ENCODE measurements at places on chromosomes 3 and 15. TPM values are rescaled to one million over a fixed set of nuclear protein-coding genes. Genes with fewer than 3 reads are reported as not detected.

The TMEM212 gene
- not detected for total RNA-seq

The HEG1 gene
- total RNA-seq, result 30.8 TPM

The PTX3 gene
- 2.0 TPM for total RNA-seq

GRCh38 chr3:129176051-129176450 is 7.6 kb downstream of the CNBP start:
- H3K36me3 ChIP-seq, result peaks cover 27% of the 10 kb centered on the region
- DNase-seq, result no peak
- no peak overlapping the region for H3K27ac ChIP-seq
- H3K4me1 ChIP-seq, result peaks cover 85% of the 10 kb centered on the region
- H3K27me3 ChIP-seq, result no peaks in the 10 kb centered on the region
- H3K4me3 ChIP-seq, result no peak overlapping the region

DNA sequence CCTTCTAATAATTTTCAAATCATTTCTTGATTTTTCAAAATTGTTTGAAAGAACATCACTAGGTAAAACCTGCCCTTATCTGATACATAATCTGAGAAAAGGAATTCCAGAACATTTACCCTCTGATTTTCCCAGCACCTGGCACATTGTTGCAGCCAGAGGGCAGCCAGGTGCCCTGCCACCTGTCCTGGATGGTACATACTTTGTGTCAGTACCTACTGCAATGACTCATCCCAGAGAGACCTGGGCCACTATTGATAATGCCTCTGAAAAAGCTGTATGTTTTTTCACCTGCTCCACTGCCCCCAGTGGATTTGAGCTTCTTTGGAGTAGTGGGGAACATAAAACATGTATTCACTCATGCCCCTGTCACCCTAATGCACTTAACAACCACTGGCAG is 648.9 kb upstream of the GBE1 start:
- no peaks in the 10 kb centered on the region for H3K36me3 ChIP-seq
- DNase-seq, result no peak
- no peak overlapping the region for H3K4me3 ChIP-seq
- H3K27ac ChIP-seq, result no peak overlapping the region

- DNase-seq, result no peak
- H3K27ac ChIP-seq, result peak overlapping the region; percentile 86
- no peaks in the 10 kb centered on the region for H3K36me3 ChIP-seq
- no peaks in the 10 kb centered on the region for H3K27me3 ChIP-seq
- peak overlapping the region; percentile 96 for H3K4me3 ChIP-seq
- peaks cover 14% of the 10 kb centered on the region for H3K4me1 ChIP-seq
Observed at GRCh38 chr3:36943601-36944000, 1.3 kb downstream of the TRANK1 start.
